ENCODE measurements at places on chromosomes 4 and X.

GRCh38 chr4:94758700-94759399 lies 1.1 kb downstream of the BMPR1B start:
- DNase-seq = no peak

GRCh38 chr4:183356931-183357675 lies 34.9 kb upstream of the CLDN24 start:
- DNase-seq = no peak

DNA sequence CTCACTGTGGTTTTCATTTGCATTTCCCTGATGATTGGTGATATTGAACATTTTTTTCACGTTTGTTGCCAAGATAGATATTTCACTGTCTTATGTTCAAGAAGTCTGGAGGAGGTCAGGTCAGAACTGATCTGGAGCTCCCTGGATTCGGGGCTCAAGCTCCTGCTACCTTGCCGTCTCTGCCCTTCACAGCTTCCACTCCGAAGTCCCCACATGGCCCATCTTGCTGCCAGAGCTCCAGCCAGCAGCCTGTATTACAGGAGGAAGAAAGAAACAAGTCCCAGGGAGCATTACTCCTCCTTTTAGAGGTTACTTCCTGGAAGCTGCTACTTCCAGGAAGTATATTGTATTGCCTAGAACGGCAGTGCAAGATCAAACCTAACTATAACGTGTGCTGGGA lies 17.9 kb upstream of the CDKN2AIP start:
- DNase-seq = no peak

DNA sequence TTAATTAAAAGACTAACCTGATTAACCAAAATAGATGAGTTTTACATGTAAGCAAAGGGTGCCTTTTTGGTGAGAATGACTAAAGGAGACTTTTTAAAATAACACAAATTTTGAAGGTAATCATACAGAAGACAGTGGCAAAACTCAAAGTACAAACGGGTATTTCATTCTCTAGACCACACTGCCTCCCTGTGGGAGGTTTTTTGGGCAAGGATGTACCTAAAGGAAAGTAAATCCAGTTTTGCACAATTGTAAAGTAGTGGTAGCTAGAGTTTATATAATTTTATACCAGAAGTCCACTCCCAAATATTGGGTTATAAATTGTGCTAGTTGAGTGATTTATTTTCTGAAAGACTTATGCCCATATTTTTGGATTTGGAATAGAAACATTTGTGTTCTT lies 201.0 kb downstream of the PAPSS1 start:
- no peak for DNase-seq

DNA sequence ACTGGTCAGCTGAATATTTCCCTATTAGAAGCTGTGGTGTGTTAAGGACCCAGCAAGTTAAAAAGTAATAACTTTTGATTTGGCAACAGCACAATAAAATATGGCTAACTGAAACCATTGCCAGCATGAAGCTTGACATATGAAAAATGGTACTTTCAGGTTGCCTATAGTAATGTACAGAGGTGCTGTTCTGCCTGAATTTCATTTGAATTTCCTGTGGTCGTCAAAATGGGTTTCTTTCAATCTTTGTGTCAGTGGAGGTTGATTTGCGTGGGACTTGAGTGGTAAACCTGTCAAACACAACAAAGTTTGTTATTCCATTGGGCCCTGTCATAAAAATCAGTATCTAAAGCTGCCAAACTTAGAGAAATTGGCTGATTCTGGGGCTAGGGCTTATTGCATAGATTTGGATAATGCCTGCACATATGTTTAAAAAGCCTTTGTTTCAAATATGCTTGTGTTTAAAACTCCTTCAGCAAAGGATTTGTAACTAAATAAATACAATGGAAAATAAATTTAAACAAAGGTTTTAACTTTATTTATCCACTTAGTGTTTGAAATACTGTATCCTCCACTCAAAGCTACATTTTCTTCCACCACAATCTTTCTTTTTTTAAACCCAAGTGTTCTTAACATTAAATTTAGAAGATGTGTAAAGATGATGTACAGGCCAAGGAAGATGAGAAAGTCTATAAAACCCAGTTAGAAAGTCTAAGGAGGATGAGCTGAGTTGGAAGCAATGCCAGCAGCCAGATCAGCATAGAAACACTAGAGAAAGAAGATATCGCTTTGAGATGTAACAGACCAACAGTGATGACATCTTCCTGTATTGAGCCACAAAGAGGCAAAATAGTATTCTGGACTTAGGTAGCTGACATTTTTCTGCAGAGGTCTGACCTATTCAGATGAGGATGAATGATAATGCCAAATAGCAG lies 134.8 kb upstream of the GIMD1 start:
- DNase-seq = no peak

- no peak for DNase-seq
These were observed 564.0 kb downstream of the SPOCK3 start for GRCh38 chr4:166670341-166670740.

- no peak for DNase-seq
These were observed 140.4 kb downstream of the SLC10A7 start for GRCh38 chr4:146381263-146381872.

GRCh38 chr4:16192631-16193518 lies 33.4 kb downstream of the TAPT1 start:
- DNase-seq = no peak

- DNase-seq = no peak
These were observed 14.8 kb downstream of the PRSS12 start for GRCh38 chr4:118337954-118338353.

DNA sequence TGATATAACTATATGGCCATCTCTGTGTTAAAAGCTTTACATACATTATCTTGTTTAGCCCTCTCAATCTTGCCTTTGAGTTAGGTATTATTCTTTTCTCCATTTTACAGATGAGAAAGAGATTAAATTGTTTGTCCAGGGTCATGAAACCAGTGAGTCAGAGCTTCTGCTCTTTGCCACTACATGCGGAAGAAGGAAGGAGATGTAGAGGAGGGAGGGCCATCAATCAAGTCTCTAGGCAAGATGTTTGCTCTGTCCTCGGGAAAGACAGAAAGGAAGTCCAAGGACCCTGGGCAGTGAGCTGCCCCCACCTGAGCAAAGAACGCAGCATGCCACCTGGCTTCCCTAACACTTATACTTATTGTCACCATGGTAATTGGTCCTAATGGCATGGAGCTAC lies 133.7 kb upstream of the IL1RAPL2 start:
- no peak for DNase-seq

- DNase-seq = no peak
These were observed 33.7 kb downstream of the AFF1 start for GRCh38 chr4:86968547-86968946.

DNA sequence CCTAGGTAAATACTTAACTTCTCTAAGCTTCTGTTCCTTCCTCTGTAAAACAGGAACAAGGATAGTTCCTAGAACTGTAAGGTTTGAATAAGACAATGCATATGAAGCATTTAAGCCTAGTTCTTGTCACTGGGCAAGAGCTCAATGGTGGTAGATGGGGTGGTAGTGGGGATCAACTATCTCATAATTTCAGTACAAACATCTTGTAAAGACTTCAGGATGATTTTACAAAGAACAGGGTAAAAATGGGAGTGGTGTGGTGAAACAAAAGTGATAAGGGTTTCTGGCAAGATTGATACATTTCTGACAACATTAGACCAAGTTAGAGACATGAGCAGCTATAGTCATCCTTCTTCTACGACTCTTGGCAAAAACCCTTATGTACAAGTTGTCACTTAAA lies 137.8 kb downstream of the SCFD2 start:
- no peak for DNase-seq

DNA sequence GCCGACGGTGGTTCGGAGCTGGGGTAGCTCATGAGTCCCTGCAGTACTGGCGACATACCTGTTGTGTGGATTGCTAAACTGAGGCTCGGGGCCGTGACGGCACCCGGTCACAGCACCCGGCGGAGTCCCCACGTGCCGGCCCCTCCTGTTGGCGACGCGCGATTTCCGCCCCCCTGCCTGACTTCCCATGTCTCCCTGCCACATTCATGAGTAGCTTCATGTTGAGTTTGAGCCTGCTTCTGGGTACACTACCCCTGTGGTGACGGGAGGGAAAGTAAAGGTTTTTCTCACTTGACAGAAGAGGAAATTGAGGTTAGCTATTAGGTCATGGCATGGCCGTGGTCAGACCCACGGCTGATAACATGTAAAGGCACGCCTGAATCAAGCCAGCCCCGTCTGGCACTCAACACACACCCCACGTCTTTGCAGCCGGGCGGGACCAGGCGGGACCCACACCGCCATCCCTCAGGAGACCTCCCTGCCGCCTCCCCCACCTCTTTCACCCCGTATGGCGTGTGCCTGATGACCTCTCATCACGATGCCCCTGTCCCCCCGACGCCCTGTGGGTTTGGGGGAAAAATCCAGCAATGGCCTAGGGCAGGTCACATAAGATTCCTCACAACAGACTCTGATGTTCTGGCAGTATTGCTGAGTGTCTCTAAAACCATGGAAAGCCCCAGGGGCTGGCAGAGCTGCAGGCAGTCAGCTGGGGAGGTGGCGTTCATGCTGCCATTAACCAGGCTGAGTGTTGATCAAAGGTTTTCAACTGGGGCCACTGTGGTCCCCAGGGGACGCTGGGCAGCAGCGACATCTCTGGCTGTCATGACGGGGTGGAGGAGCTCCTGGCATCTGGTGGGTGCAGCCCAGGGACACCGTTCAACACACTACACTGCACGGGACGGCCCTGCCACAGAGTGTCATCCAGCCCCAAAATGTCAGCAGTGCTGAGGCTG lies 29.2 kb downstream of the P2RY8 start:
- DNase-seq = no peak

DNA sequence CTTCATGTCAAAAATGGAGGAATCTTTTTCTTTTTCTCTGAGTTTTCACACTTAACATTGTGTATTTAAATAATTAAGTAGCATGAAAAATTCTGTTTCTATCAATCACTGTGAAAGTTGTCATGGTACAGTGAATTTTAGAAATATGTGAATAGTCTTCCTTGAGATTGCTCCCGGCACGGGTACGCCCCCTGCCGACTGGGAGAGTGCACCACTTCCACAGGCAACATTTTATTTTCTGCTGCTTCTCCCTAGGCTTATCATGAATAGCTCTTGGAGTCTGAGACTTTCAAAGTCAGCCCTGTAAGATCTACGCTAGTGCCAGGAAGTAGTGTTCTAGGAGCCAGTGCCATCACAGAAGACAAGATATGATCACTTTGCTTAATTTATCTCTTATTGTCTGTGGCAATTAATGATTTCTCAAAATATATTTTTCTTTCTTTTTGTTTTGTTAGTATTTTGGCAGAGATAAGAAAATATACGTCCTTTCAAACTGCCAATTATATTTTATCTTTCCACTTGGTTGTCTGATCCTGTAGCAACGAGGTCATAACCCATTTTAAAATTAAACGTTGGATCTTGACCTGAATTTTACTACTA lies 763.8 kb upstream of the AADAT start:
- DNase-seq = no peak

DNA sequence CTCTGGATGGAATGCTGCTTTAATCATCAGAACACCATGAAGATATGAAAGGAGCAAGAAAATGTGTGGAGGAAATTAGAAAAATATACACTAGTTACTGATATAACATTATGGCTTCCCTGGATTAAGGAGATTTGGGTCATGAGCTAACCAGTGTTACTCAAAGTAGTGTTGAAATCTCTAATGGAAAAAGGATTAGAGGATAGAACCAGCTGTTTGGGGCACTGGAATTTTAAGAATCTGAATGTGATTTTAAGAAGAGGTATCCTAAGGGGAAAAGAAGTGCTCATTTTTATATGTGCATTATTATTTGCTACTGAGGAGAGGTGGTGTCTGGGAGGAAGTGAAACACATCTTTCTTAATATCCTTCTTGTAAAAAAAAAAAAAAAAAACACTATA lies 164.1 kb upstream of the PPARGC1A start:
- no peak for DNase-seq

GRCh38 chr4:2423066-2423465 lies 4.3 kb downstream of the CFAP99 start:
- no peak for DNase-seq

GRCh38 chrX:56969559-56969958 lies 25.8 kb downstream of the SPIN3 start:
- no peak for DNase-seq

GRCh38 chr4:47075262-47075661 lies 43.9 kb downstream of the GABRB1 start:
- no peak for DNase-seq

DNA sequence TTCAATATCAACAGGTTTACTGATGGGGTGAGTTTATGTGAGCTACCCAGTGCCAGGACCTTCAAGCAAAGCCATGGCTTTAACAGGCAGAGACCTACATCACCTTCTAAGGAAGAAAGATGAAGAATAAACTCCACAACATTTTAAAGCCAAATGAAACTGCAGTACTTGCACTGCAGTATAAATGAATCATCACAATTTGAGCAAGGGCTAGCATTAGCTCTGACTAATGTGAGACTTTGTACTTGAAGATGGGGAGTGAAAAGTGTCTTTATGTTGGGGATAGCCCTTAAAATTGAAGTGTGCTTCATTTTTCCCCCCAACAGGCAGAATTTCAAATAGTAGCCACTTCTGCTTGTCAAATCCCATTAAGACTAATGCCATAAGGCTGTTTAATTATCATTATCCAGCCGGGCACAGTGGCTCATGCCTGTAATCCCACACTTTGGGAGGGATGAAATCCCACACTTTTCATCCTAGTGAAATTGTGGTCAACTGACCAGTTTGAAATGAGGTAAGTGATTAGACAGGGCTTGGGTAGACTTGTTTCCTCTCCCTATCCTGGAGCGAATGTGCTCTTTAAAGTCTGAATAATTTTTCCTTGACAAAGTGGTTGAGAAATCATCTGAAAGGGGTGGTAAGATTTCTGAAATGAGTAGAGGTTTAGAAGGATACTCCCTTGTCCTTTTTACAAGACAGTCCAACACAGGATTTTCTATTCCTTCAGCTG lies 27.2 kb upstream of the GPR34 start:
- DNase-seq = no peak

- no peak for DNase-seq
These were observed 58.3 kb upstream of the DHRSX start for GRCh38 chrX:2559124-2559523.

DNA sequence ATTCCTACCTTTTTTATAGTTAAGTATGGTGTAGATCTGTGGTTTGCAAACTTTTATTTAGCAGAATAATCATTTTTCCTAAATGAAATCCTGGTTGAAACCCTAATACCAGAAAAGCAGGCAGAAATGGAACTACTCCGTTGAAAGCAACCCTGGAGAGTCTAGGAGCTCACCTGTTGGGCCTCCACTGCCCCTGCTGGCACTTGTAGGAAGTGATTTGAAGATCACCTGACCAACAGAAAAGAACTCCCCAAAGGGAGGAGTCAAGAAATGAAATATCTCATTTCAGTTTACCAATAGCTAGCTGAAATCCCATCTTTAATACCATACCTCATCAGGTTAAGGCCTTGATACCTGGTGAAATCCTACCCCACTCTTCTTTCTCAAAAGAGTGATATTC lies 277.1 kb downstream of the KLHL13 start:
- no peak for DNase-seq

DNA sequence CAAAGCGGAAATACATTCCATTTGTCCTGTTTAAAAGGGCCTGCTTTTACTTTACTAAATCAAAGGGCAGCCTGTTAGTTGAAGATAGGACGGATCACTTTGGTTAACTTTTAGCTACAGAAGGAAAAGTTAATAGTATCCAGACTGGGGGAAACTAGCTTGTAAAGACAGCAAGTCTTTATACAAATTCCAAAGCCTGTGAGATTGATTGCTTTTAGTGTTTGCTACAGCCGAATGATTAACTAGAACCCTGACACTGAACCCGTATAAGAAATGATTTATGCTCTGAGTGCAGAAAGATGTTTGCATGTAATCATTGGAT lies 93.4 kb downstream of the FRAS1 start:
- DNase-seq = no peak

All from NCI-H2107 (cell line).